ENCODE measurements at places on chromosomes 7 and 10.
A peak's percentile ranks its signal among the peaks of the same experiment; 100 is the strongest.

GRCh38 chr7:102892631-102893278 lies 20.0 kb upstream of the LRRC17 start:
- DNase-seq, result no peak

DNA sequence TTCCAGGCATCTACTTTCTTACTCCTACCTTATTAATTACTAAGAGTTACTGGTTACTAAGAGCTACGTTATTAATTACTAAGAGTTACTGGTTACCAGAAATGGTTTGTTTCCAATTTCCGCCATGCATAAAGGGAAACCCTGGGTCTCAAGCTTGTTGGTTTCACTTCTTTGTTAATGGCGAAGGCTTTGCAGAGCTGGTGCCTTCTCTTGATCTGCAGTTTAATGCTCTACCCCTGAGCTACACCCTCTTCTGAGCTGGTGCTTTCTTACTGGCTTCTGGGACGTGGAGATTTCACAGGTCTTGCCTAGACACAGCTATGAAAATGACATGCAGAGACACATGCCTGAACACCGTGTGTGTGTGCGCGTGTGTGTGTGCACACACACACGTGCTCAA lies 560 bp downstream of the CPA4 start:
- DNase-seq, result no peak

DNA sequence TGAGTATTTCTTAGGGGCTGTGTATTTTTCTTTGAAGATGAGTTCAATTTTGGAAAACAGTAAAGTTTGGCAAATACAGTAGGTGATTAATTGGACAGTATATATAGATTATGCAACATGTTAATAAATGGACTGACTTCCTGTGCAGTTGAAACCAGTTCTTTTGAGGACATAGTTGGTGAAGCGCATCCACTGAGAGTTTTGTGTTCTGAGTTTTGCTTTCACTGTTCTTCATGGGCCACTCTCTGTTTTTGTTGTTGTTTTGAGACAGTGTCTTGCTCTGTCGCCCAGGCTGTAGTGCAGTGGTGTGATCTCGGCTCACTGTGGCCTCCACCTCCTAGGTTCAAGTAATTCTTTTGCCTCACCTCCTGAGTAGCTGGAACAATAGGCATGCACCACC lies 109.0 kb downstream of the SDHAF3 start:
- DNase-seq, result no peak

DNA sequence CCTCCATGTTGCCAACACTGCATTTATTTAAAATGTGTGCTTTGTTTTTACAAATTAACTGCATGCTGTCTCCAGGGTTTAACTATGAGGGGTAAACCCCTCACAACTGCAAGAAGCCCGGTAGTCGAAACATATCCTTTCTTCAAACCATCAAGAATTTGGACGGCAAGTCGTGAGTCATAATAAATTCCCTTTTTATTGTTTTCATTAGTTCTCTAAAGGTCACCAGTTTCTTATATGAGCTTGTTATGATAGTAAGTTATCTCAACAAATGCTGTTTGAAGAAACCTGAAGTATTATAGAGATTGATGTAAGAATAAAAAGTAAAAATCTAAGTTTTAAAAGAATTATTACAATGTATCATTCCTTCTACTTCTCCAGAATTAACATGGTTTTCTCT lies 12.2 kb upstream of the FIGNL1 start:
- DNase-seq, result no peak

DNA sequence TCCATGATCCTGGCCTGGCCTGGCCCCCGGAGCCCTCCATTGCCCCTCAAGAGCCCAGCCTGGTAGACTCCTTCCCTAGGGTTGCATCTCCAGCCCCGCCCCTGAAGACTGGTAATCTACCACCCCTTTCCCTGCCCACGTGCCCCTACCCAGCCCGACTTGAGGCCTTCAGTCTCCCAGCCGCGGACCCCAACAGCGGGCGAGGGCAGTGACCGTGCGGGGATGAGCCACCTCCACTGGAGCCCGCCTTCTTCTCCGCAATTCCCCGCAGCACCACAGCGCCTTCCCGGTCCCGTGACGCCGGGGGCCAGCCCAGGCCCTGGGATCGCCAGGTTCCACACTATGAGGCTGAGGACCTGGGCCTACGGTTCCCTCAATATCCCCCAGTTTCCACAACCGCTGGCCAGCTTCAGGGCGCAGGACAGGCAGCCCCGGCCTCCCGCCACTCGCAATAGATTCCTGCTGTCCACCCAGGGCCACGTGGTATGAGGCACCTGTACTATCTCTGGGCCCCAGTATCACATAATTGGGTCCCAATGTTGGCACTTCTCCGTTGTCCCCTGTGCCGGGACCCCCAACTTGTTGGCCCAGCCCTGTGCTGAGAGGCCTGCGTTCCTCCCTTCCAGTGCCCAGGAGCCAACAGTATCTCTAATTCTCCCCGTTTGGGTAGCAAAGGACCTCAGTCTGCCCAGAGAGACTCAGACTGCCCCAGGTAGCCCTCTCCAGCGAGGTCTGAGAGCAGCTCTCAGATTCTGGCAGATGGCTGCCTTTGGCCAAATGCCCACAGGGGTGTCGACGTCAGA lies 1.1 kb upstream of the GPRIN2 start:
- DNase-seq, result peak; percentile 5

- DNase-seq, result no peak
These were observed 2.7 kb downstream of the CYP3A5 start for GRCh38 chr7:99677013-99677647.

DNA sequence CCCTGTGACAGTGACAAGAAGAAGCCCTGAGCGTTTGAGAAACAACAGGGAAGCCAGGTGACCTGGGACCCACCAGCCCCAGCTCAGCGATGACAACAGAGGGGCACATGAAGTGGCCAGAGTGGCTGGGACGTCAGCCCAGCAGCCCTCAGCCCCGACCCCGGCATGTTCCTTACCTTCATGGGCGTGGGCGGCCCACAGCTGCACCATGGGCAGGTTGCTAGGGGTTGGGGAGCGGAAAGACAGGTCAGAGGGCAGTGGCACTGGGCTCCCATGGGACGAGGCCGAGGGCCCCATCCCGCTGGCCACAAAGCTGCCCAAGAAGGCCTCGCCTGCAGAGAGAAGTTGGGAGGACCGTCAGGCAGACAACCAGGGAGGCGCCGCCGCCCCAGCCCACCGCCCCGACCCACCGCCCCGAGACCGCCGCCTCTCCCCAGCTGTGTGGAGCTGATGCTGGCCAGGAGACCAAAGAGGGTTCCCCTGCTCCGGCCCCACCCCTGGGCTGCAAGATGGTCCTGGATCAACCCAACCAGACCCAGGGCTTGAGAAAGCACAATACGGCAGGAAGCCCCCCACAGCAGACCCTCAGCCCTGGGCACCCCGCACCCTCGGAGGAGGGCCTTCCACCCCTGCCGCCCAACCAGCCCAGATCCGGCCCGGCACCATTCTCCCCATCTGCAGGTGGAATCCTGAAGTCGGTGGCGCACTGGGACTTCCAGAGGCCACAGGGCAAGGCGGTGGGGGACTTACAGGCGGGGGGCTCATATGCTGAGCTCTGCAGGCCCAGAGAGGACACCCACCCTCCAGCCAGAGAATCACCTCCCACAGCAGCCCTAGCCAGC lies 29.1 kb downstream of the TNRC18 start:
- DNase-seq, result no peak

DNA sequence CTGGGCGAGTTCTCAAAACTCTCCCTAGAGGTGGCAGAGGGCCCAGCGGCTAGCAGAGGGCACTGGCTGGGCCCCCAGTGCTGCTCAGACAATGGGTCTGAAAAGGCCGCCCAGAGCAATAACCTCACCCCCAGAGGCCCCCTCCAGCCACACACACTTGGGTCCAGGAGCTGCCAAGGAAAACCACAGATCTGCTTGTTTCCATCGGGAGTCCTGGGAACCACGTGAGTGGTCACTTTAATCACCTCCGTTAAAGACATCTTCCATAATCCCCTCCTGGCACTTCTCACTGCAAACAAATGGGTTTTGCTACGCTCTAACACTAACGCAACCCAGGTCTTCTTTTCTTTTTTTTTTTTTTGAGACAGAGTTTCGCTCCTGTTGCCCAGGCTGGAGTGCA lies 30.0 kb downstream of the NUDT1 start:
- DNase-seq, result no peak

DNA sequence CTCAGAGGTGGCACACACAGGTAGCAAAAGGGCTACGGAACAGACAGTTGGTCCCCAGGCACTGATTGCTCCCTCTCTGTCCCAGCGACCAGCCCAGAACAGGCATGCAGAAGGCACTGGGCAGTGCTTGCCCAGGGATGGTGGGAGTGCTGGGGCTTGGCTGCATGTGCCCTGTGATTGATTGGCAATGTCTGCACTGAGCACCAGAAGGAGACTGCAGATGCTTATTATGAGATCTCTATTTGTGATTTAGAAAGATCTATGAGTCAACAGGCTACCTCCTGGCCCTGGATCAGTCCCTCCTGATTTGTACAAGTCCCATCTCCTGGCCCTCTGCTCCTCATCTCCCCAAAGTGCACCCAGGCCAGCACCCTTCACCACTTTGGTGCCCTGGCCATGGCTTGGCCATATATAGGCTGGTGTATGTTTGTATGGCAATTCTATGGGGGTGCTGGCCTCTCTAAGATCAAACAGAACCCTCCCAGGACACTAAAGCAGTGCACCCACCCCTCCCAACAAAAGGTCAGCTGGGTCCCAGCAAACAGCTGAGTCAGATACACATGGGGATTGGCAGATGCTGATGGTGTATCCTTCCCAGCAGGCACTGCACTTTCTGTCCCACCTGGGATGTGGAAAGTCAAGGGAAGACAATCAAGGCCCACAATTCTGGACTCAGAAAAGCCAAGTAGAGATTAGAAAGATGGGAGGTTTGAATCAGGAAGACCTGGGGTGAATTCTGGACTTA lies 30.9 kb downstream of the CAMK2B start:
- no peak for DNase-seq

GRCh38 chr7:80929619-80930018 lies 10.8 kb upstream of the SEMA3C start:
- DNase-seq, result no peak

DNA sequence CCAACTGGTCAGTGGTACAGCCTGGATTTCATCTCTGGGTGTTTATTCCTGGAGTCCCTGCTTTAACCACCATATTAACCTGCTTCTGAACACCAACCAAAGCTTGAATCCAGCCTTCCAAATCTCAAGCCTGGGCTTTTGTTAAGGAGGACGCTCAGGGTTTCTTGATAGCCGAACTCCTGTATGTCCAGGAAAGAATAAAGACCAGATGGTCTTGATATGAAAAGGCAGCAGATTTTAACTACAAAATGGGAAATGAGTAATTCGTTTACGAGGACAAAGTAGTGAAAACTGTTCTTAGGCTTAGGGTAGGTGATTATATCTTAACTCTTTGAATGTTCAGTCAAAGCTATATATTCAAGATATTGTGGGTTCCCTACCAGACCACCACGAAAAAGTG lies 129.1 kb upstream of the INSYN2A start:
- no peak for DNase-seq

DNA sequence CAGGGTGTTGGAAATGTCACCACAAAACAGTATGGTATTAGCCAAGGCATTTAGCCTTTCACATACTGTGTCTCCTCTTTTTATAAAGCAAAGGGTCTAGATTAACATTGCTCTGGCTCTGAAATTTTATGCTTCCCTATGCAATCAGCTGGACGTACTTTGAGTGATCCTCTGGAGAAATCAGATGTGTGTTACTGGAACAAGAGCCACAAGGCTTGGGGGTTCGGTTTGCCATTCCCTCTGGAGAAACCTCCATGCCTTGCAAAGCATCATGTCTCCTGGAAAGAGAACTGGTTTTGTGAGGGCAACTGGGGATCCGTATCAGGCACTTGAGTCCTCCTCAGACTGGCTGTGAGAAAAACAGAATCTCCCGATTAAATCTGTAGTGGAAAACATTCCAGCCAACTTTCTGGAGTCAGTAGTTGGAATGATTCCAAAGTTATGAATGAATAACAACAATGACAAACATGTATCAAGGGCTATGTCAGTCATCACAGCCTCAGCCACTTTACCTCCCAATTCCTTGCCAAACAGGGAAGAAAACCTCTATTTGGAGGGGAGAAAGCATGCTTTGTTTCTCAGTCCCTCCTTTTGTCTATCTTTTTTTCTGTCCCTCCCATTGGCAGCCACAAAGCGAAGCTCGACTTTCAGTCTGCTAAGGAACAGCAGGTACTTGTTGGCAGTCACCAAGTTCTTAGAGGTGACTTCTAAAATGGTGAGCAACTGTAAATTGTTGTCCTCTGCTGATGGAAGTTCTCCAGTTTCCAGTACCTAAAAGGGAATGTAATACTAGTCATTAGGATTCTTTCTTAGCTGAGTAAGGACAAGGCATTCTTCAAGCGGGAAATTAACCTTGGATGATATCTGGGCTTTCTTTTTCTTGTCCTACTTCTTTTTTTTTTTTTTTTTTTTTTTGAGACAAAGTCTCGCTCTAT lies 864.8 kb upstream of the AUTS2 start:
- no peak for DNase-seq

GRCh38 chr7:54988516-54988915 lies 30.3 kb upstream of the EGFR start:
- DNase-seq, result no peak

DNA sequence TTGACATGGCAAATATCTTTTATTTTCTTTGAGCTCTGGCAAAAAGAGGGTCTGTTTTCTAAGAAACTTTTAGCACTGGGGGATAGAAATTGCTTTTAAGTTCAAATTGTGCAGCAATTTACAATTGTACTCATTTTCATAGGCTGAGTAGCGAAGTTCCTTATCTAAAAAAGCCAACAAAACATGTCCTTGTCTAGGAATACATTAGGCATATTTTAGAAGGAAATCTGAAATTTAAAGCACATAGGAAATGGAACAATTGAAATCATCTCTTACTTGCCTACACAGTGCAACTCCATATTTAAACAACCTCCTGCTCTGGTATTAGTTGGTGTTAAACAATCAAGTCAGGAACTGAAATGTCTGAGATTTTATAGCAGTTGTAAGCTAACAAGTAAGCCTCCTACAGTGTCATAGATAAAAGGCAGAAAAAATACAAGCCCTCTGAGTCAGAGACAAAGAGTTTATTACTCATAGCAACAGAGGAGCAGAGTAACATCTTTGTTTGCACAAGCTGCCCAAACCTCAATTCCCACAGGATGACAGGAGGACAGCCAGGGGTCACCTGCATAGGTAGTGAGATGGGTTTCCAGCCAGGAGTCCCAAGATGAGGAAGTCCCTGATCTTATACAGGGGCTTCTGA lies 280.2 kb upstream of the HGF start:
- DNase-seq, result no peak

DNA sequence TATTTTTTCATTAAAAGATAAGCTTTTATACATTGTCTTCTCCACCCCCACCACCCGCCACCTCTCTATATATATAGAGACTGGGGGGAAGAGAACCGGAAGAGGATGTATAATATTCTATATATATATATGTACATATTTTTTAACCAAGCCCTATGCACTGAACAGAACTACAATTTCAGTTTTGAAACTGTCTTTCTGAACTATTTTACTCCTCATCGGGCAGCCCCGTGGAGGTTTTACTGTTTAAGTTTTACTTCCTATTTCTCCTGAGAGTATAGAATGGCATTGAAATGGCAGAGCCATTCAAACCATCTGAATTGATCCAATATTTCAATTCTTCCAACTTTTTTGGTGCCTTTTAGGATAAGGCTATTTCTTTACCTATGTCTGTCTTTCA lies 1047.1 kb downstream of the NRG3 start:
- DNase-seq, result no peak
